Activated CD4-positive, alpha-beta memory T cell treated with anti-CD3 and anti-CD28 coated beads for 36 hours (primary cell): ENCODE measurements at places on chromosomes 16 and 17. TPM values are rescaled to one million over a fixed set of nuclear protein-coding genes. Genes with fewer than 3 reads are reported as not detected.

- H3K4me3 ChIP-seq: no peak within 1 kb of the TSS
- peak within 1 kb of the TSS; percentile 93 for H3K27ac ChIP-seq
- H3K36me3 ChIP-seq: no peaks in the 10 kb centered on the region
- DNase-seq: peak; percentile 98
- peaks cover 10% of the 10 kb centered on the region for H3K4me1 ChIP-seq
These were observed at the start of gene BORCS6 for GRCh38 chr17:8189711-8190477. Gene BORCS6, minus strand, starts transcription at chr17:8190180. Its CDS starts 40 bp downstream, at chr17:8190140.

Gene TPPP3
- not detected for total RNA-seq

Gene CHST5
- total RNA-seq: 0.34 TPM

- DNase-seq: no peak
- no peak overlapping the region for H3K27ac ChIP-seq
- peaks cover 8% of the 10 kb centered on the region for H3K36me3 ChIP-seq
- H3K4me1 ChIP-seq: no peaks in the 10 kb centered on the region
- H3K27me3 ChIP-seq: no peaks in the 10 kb centered on the region
These were observed 4.3 kb upstream of the MYH3 start for GRCh38 chr17:10661437-10661836.
